SK-N-SH (cell line): ENCODE measurements at places on chromosomes 7 and 10.

DNA sequence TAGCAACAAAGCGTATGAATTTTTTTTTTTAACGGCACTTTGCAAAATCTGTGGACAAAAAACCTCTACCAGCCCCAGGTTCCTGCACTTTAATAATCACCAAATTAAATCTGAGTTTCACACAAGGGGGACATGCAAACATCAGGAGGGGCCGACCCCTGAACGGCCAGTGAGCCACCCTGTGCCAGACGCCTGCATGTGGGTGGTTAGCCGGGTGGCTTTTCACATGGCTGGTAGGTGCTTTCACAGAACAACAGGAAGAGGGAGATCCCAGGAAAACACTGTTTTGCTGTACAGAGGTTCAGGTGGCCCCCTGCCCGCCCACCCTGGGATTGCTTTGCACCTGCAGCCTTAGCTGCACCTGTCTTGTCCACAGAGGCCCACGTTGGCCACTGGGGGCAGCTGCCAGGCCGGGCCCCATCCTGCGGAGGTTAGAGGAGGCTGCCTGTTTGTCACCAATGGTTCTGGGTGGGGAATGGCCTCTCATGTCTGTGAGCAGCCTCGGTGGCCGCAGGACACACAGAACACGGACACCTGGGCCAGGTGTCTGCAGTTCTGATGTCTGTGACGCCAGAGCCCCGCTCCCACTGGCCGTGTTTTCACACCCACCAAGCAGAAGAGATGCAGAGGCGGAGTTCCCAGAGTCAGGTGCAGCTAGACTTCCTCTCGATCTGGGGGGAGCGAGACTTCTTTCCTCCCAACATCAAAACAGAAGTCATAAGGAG, 107.7 kb downstream of the FAM53B start:
- no peak for DNase-seq
- no peak overlapping the region for H3K4me3 ChIP-seq
- no peak overlapping the region for H3K27ac ChIP-seq
- H3K4me1 ChIP-seq = peaks cover 13% of the 10 kb centered on the region; the same call in 1 of the 2 replicates
- H3K27me3 ChIP-seq = no peaks in the 10 kb centered on the region
- no peaks in the 10 kb centered on the region; the same call in 1 of the 2 replicates for H3K36me3 ChIP-seq

GRCh38 chr7:124633740-124634139, 131.9 kb downstream of the GPR37 start:
- H3K27me3 ChIP-seq = no peaks in the 10 kb centered on the region
- DNase-seq = no peak
- no peaks in the 10 kb centered on the region for H3K4me1 ChIP-seq
- H3K27ac ChIP-seq = no peak overlapping the region
- no peaks in the 10 kb centered on the region for H3K36me3 ChIP-seq

DNA sequence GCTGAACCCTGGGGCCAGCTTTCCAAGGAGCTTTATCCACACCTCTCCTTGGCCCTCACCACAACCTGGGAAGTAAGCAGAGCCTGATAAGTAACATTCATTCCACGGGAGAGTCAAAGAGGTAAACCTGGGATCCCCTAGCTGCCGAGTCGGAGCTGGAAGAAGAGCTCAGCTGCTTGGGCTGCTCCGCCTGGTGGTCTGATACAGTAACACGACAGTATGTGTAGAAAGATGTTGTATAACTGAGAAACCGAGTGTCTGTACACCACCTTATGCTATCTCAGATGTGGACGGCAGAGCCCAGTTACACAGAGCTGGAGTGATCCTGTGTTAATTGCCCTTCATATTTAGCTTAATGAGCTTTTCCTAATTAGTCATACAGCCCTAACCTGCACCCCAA, 151.3 kb upstream of the KMT2E start:
- no peaks in the 10 kb centered on the region for H3K4me1 ChIP-seq
- DNase-seq = peak; percentile 63
- no peak overlapping the region for H3K27ac ChIP-seq
- no peaks in the 10 kb centered on the region for H3K36me3 ChIP-seq
- H3K27me3 ChIP-seq = peaks cover 54% of the 10 kb centered on the region

DNA sequence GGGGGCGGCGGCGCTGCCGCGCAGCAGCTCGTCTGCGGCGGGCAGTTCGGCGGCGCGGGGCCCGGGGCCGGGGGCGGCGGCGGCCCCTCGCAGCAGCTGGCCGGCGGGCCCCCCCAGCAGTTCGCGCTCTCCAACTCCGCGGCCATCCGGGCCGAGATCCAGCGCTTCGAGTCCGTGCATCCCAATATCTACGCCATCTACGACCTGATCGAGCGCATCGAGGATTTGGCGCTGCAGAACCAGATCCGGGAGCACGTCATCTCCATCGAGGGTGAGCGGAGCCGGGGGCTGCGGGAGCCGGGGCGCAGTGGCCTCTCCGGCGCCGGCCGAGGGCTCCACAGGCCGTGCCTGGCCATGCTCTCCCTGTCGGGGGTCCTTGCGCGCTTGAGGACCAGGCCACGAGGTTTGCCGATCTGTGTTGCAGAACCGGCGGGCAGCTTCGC, 548 bp downstream of the AGAP3 start:
- H3K4me1 ChIP-seq = peaks cover 25% of the 10 kb centered on the region
- peak overlapping the region; percentile 87 for H3K27ac ChIP-seq
- H3K4me3 ChIP-seq = peak overlapping the region; percentile 90
